ENCODE measurements at places on chromosomes 16 and 17. TPM values are rescaled to one million over a fixed set of nuclear protein-coding genes. Genes with fewer than 3 reads are reported as not detected.

HSD11B2 gene
- total RNA-seq, result not detected

SOCS1 gene
- 2.4 TPM for total RNA-seq

FSCN2 gene
- total RNA-seq, result 1.2 TPM

ZNF19 gene
- total RNA-seq, result 1.1 TPM

ADCY9 gene
- 32.0 TPM for total RNA-seq

RAB40C gene
- total RNA-seq, result 14.0 TPM

HBZ gene
- total RNA-seq, result not detected

SPN gene
- total RNA-seq, result not detected

RAB11FIP4 gene
- not detected for total RNA-seq

TBC1D3B gene
- 3.2 TPM for total RNA-seq

ASPHD1 gene
- total RNA-seq, result 0.07 TPM

Measured in mammary microvascular endothelial cell (primary cell).